ENCODE measurements at places on chromosomes 12 and 14. TPM values are rescaled to one million over a fixed set of nuclear protein-coding genes. Genes with fewer than 3 reads are reported as not detected.

The RFLNA gene
- 0.27 TPM for total RNA-seq

The FAR2 gene
- 40.4 TPM for total RNA-seq

The ASCL1 gene
- not detected for total RNA-seq

The PAPLN gene
- total RNA-seq = 1.6 TPM

The WDR89 gene
- total RNA-seq = 4.8 TPM

The KRT86 gene
- total RNA-seq = under 0.01 TPM

The KRT74 gene
- not detected for total RNA-seq

The PPM1H gene
- total RNA-seq = 15.1 TPM

The SNX6 gene
- 25.0 TPM for total RNA-seq

DNA sequence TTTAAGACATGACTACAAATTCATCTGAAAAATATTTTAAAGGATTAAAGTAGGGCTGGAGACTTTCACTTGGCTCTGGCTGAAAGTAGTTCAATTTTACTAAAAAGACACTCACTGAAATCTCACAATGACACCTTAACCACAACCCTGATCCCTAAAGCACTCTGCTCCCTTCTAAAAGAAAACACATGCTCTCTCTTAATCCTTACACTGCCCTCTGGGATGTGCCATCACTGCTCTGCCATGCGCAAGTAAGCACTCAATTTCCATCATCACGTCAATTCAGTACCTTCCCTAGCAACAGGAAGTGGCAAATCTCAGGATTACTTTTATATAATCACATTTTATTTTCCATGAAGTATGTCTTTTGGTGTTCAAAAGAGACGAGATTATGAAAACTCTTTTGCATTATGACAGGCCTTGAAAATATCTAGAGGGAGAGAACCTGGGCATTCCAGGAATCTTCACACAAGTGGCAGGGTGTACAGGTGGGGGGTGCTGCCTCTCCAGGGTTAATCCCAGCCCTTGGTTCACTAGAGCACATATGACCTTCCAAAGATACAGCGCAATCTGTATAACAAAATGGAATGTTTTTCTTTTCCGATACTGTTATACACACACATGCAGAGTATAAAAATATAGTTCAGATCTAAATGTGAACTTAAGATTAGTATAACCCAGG is 7.3 kb downstream of the ATG14 start:
- no peak for DNase-seq

DNA sequence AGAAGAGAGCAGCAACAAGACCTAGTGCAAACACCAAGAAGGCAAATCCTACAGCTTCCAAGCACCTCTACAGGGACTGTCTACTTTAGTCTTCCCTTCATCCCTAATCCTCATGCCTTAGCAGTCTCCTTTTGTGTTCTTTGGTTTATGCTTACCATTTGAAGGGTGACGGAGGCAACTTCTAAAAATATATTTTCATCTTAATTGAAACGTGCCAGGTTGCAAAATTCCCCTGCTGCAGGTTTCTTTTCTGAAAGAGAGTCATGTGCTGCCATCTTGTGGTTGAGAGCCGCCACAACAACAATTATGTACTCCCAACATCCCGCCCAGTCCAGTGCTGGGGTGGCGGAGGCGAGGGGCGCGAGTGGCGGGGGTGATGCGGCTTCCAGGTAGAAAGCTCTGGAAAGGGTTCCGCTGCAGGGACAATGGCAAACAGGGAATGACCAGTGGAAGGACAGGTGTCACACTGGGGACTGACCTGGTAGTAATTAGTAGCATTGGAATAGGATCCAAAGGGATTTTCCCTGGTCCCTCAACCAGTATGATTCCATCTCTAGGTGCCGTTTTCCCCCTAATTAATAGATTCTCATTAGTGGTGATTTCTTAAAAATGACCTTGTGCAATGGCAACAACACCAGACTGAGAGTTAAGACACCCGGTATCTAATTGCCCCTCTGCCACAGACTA is 80.3 kb upstream of the GNG2 start:
- DNase-seq = peak; percentile 52

DNA sequence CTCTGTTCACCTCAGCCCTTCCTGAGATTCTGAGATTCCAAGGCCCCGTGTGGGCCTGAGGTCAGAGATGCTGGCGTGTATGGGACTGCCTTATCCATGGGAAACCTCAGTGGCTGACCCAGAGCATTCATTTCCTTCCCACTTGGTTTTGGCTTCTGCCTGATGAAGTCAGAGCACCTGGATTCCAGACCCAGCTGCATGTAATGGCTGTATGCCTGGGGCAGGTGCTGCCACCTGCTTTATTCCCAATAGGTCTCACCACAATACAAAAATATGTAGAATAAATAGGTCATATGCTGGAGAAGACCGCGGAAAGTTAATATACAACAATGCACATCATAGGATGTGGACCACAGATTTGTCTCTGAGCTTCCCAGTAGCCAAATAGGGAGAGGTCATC is 25.6 kb downstream of the FIGNL2 start:
- DNase-seq = no peak

DNA sequence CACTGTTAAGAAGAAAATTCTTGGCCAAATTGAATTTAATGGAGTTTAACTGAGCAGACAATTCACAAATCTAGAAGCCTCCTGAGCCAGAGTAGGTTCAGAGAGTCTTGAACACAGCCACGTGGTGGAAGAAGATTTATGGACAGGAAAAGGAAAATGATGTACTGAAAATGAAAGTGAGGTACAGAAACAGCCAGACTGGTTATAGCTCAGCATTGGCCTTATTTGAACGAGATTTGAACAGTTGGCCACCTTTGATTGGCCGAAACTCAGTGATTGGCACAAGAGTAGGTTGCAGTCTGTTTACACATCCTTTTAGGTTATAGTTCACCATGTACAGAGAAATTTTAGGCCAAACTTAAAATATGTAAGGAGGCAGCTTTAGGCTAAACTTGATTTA is 9.9 kb downstream of the OAS2 start:
- peak; percentile 51 for DNase-seq

DNA sequence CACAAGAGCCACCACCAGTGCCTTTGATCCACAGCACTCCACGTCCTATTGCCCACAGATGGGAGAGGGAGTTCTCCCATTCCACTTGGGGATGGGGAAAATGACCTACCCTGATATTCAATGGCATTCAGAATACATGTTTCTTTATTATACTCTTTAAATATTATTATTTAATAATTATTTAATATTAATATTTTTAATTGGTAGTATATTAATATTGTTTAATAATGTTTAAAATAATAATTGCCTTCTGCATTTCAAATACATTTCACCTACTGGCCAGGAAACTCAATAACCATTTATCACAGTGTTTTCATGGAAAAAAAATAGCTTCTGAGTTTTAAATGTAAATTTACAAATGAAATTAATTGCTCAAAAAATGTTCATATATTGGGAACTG is 127.4 kb upstream of the G2E3 start:
- no peak for DNase-seq

GRCh38 chr14:43649508-43649907 is 857.6 kb downstream of the FSCB start:
- no peak for DNase-seq

DNA sequence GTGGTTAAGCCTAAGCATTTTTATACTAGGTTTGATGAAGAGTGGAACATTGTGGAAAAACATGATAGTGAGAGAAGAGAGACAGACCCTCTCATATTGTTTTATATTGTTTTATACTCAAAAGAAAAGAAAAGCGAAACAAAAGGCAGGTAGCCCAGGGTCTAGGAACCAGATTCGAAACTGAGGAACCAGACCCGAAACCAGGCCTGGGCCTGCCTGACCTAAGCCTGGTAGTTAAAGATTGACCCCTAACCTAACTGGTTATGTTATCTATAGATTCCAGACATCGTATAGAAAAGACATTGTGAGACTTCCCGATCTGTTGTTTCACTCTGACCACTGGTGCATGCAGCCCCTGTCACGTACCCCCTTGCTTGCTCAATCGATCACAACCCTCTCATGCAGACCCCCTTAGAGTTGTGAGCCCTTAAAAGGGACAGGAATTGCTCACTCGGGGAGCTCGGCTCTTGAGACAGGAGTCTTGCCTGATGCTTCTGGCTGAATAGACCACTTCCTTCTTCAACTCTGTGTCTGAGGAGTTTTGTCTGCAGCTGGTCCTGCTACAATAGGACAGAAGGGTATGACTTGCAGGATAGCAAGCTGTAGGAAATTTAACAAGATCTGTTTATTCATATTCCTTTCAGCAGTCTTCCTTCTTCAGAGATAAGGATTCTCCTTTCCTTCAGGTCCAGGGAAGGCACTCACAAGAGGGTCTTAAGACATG is 147.1 kb upstream of the PLEKHA5 start:
- DNase-seq = no peak

DNA sequence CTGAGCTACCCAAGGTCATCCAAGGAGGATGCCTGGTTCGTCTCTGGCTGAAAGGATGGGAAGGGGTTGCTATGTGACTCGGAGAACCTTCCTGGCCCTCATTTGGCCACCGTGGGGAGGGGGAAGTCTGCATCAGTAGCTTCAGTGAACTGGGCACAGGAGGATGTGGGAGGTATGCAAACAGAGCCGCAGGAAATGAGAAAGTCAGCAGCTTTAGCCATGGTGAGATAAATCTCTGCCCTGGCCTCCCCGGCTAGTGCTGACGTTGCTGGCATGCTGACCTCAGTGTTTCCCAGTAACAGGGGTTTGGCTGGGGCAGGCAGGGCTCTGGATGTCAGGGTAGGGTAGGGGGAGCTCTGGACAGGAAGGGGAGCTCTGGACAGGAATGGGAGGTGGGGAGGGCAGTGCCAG is 2.3 kb upstream of the CEBPE start:
- no peak for DNase-seq

- DNase-seq = no peak
Measured at GRCh38 chr12:52261208-52261484, 13.3 kb upstream of the KRT86 start.

- DNase-seq = no peak
Measured at GRCh38 chr14:50926851-50927386, 17.4 kb downstream of the PYGL start.

DNA sequence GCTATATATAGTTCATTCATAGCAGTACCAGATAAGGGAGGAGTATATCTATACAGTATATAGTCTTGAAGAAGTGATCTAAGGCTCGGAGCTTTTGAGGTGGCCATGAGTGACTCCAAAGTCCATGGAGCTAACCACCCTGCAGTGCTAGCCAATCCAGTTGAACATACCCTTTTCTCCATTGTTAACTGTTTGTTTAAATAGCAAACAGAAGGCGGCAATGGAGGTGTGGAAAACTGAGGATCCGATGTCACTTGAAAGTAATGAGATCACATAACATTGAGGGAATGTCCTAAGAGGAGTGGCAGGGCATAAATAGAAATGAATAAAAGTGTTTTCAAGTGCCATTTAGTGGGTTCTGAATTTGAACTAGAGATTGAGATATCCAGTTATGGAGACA is 12.4 kb upstream of the SNAPC1 start:
- no peak for DNase-seq

DNA sequence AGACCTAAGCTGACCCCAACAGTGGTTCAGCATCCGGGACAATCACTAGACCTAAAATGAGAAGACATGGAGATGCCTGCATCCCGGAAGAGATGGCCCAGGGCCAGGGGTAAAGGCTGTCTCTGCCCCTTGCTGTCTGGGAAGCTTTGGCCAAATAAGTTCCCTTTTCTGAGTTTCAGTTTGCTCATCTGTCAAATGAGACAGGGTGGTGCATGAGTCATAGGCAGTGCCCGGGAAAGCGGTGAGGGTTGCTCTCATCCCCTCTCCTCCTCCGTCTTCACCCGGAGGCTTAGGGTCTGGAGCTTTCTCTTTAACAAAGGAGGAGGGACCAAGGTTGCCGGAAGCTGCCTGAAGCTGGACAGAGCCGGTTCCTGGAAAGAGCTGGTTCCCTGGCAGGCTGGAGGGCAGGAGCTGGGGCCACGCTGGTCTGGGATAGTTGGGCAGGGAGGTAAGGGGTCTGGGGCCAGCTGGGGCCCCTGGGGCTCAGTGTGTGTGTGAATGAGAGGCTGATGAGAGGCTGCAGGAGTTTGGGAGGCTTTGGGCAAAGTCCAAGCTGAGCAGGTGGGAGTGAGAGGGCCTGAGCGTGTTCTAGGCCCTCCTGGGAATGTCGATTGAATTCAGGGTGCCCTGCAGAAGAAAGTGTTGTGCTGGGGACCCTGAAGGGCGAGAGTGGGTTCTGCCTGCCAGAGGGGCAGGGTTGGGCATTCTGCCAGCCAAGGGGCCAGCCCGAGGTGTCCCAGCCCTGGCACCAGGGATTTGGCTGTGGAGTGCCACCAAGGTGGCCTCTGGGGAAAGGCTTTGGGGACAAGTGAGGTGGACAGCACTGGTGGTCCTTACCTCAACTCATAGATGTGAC is at the start of gene SDSL:
SDSL (plus strand) TSS at position 351 of the 856 bp plus-strand sequence. CDS start 5,603 bp downstream, outside the sequence.
- DNase-seq = no peak

DNA sequence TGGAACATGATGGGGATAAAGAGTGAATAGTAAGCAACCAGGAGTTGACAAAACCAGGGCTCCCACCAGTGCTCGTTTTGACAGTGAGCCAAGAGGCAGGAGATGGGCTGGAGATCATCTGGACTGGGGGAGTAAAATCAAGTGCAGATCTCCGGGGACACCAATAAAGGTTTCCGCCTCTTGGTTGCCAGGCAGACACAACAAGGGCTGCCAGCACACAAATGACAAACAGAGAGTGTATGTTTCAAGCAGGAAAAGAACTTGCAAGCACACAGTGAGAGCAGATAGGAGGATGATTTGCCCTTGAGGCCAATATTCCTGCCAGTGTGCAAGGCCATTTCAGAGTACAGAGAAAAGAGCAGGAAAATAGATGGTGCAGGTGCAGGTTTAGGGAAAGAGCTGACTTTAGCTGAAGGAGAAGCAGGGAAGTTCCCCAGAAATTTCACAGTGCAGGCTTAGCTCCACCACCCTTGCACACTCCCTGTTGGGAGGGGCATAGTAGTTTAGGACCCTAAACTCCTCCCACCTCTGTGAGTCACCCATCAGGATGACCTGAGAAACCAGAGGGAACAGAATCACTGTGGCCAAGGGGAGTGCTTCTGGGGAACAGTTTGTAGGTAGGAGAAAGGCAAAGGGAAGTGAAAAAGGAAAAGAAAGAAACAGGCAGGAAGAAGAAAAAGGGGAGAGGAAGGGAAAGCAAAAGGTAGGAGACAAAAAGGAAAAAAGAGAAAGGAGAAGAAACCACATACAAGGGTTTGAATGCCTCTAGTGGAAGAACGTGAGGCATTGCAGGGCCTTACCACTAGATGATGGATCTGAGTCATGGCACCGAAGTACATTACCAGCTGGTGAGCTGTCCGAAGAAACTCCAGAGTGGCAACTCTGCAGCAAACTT is 404.4 kb downstream of the SLC6A15 start:
- peak; percentile 26 for DNase-seq

DNA sequence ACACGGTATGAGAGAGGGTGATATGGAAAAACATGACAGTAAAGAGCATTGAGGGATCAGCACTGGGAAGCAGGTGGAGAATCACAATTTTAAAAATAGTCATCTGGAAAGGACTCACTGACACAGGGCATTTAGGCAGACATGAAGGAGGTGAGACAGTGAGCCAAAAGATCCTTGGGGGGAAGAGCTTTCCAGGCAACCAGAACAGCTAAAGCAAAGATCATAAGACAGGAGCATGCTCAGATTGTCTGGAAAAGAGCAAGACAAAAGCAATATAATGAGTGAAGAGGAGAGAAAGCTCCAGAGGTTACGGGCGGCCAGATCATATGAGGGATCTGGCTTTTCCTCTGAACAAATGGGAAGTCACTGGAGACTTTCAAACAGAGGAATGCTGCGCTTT is 63.9 kb downstream of the DENND5B start:
- DNase-seq = no peak

GRCh38 chr12:49664591-49665239 is 41.4 kb downstream of the PRPF40B start:
- no peak for DNase-seq

GRCh38 chr14:70827347-70827746 is 18.0 kb upstream of the MAP3K9 start:
- DNase-seq = no peak

All from hematopoietic multipotent progenitor cell (in vitro differentiated cells).